Adipose tissue (tissue), 3 donors: ENCODE measurements at places on chromosomes 4 and X. TPM values are rescaled to one million over a fixed set of nuclear protein-coding genes. Genes with fewer than 3 reads are reported as not detected.

The TEX13B gene
- not detected for polyA plus RNA-seq

The DMP1 gene
- not detected for polyA plus RNA-seq

The LNX1 gene
- 14.1 TPM for polyA plus RNA-seq

The SH3D19 gene
- polyA plus RNA-seq = 49.0 TPM

The SLC9B1 gene
- polyA plus RNA-seq = 0.18 TPM

The PNMA5 gene
- polyA plus RNA-seq = not detected

The MAGIX gene
- polyA plus RNA-seq = 3.4 TPM

The PRMT9 gene
- 8.8 TPM for polyA plus RNA-seq

The INTS6L gene
- polyA plus RNA-seq = 2.3 TPM

The IGSF1 gene
- 0.43 TPM for polyA plus RNA-seq

The DHRSX gene
- 9.0 TPM for polyA plus RNA-seq

The RAB33A gene
- polyA plus RNA-seq = 0.95 TPM

The GRPR gene
- polyA plus RNA-seq = 1.5 TPM

The SMIM43 gene
- polyA plus RNA-seq = 0.02 TPM

The MAGEA4 gene
- not detected for polyA plus RNA-seq

The GLRA2 gene
- not detected for polyA plus RNA-seq

The PRKX gene
- polyA plus RNA-seq = 5.2 TPM

The RIBC1 gene
- polyA plus RNA-seq = 0.43 TPM

The NXF2B gene
- not detected for polyA plus RNA-seq

The CDS1 gene
- polyA plus RNA-seq = 2.7 TPM

The POLN gene
- 2.8 TPM for polyA plus RNA-seq

The CYLC1 gene
- polyA plus RNA-seq = not detected

The MND1 gene
- polyA plus RNA-seq = 0.22 TPM

The F9 gene
- polyA plus RNA-seq = not detected

The LPAR4 gene
- 0.45 TPM for polyA plus RNA-seq

The KLKB1 gene
- polyA plus RNA-seq = 0.28 TPM

The CT45A2 gene
- not detected for polyA plus RNA-seq

The RAB39B gene
- polyA plus RNA-seq = 0.86 TPM

The ACE2 gene
- polyA plus RNA-seq = 14.4 TPM

The CENPE gene
- polyA plus RNA-seq = 0.10 TPM

The MAGEA2 gene
- not detected for polyA plus RNA-seq

The GAGE1 gene
- polyA plus RNA-seq = not detected

The SPACA5 gene
- 0.15 TPM for polyA plus RNA-seq

The CFP gene
- 7.3 TPM for polyA plus RNA-seq

The DCUN1D4 gene
- 15.5 TPM for polyA plus RNA-seq

The DDIT4L gene
- 0.43 TPM for polyA plus RNA-seq

The SSX4 gene
- polyA plus RNA-seq = not detected

The PHKA2 gene
- polyA plus RNA-seq = 24.5 TPM

The CITED1 gene
- polyA plus RNA-seq = 7.8 TPM

The NDST4 gene
- not detected for polyA plus RNA-seq

The GPC3 gene
- polyA plus RNA-seq = 58.6 TPM

The PNMA6A gene
- 1.0 TPM for polyA plus RNA-seq

The HPSE gene
- polyA plus RNA-seq = 0.29 TPM

The HERC5 gene
- 3.2 TPM for polyA plus RNA-seq

The GUCY1B1 gene
- 4.2 TPM for polyA plus RNA-seq

The CYSLTR1 gene
- 2.6 TPM for polyA plus RNA-seq

The EMD gene
- polyA plus RNA-seq = 90.5 TPM

The MAPK10 gene
- polyA plus RNA-seq = 37.8 TPM

The ARR3 gene
- not detected for polyA plus RNA-seq

The NPY2R gene
- polyA plus RNA-seq = not detected

The HAUS3 gene
- polyA plus RNA-seq = 4.6 TPM
